ENCODE measurements at places on chromosomes 6 and 20.

DNA sequence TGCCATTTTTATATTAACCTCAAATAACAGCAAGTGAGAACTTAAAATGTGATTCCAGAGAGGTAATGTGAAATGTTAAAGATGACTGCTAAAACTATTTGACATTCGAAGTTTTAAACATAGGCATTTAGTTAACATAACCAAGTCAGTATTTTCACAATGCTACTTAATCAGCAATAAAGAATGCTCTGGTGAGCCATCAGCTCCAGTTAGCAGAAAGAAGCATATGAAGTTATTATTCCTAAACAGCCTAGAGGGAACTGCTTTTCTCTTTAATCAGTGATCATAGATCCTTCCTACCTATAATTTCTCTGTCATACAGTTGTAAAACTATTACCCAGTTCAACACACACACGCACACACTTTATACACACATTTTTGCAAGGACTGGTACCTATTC is 60.1 kb downstream of the MMS22L start:
- DNase-seq, result no peak

- no peak for DNase-seq
Measured at GRCh38 chr6:153727885-153728284, 311.2 kb upstream of the OPRM1 start.

GRCh38 chr6:113442040-113442439 is 415.1 kb upstream of the MARCKS start:
- no peak for DNase-seq

GRCh38 chr20:60658681-60659080 is 593.4 kb upstream of the CDH4 start:
- no peak for DNase-seq

DNA sequence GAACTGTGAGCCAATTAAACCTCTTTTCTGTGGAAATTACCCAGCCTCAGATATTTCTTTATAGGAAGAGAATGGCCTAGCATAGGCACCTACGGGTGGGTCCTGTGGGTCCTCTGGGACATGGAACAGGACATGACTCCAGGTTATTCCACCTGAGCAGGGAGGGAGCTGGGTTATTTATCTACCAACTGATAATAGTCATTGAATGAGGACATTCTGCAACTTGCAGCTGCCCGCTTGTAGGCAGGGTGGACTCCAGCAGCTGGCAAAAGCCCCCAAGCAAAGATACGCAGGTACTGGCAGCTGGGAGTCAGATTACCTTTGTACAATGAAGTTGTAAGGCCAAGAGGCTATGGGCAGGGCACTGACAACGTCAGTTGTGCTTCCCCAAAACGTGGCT is 1.4 kb upstream of the BANF2 start:
- DNase-seq, result no peak

GRCh38 chr6:34031625-34032383 is 114.1 kb downstream of the GRM4 start:
- DNase-seq, result no peak

GRCh38 chr6:11307226-11307625 is 74.8 kb upstream of the NEDD9 start:
- no peak for DNase-seq

GRCh38 chr6:25404693-25405169 is 125.6 kb downstream of the CARMIL1 start:
- DNase-seq, result no peak

DNA sequence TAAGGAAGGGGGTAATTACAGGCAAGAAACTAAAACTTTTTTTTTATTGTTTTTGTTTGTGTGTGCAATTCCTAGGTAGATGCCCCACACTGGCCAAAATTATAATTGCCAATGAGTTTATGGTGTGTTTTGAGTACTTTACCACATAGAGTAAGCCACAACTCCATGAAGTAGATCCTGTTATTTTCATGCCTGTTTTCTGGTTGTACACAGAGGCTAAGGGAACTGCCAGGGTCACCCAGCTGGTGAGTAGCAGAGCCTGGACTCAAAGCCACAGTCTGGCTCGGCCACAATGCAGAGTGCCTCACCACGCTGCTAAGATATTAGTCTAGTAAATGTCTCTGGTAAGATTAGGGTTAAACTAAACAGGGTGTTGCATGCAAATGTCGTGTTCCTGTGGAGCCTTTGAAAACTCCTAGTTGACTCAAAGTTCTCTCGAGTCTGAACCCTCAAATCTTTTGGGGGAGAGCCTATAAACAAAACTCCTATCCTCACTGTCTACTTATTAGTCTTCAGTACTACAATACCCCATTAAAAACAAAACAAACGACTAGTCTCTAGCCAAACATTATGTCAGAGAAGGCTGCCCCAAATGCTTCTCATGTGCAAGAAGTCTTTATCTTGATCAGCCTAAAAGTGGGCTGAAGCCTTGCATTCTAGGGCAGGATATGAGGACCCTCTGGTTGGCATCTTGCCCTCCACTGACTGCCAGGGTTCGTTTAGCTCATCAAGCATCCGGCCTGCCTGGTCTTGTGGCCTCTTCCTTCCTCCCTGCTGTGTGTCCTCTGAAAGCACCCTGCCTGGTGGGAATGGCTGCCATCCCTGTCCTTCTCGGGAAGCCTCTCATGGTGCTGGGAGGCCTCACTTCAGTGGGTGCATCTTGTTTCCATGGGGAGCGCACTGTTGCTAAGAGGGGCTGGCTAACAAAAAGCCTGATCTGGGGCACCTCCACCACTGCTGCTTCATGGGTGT is 4.2 kb downstream of the DUSP22 start:
- no peak for DNase-seq

GRCh38 chr20:45254383-45255262 is at the start of gene SLPI:
SLPI (minus strand) TSS chr20:45254564; CDS start chr20:45254543, 21 bp downstream.
- DNase-seq, result no peak

- no peak for DNase-seq
Measured at GRCh38 chr6:140909625-140910024, 1223.1 kb upstream of the GJE1 start.

DNA sequence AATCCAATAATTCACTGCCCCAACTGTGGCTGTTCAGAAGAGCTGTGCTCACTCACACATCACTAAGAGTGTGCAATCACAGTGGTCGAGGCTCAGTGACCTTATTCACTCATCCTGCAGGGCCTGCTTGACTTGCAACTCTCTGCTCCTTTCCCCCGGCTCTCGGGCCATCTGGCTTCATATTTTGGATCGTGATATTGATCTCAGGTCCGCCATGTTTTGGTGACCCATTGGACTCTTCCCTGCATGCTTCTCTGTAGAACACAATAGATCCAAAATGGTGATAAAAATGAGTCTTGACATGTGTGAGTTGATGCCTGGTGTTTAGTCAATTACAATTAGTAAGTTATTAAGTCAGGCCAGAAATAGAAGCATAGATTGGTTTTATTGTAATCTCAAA is 313.9 kb upstream of the SOX4 start:
- no peak for DNase-seq

All from stimulated activated CD8-positive, alpha-beta memory T cell treated with anti-CD3 and anti-CD28 coated beads, Interleukin-4, amount 100 ng/mL, for 1 hour (primary cell).